ENCODE measurements at places on chromosomes 3 and 15.

GRCh38 chr3:188955919-188956318, 215.9 kb upstream of the TPRG1 start:
- DNase-seq: no peak

GRCh38 chr3:52245322-52246263, at the start of gene PPM1M:
Gene PPM1M (plus strand): TSS chr3:52245759. CDS start chr3:52245825, 66 bp downstream.
- DNase-seq: no peak

DNA sequence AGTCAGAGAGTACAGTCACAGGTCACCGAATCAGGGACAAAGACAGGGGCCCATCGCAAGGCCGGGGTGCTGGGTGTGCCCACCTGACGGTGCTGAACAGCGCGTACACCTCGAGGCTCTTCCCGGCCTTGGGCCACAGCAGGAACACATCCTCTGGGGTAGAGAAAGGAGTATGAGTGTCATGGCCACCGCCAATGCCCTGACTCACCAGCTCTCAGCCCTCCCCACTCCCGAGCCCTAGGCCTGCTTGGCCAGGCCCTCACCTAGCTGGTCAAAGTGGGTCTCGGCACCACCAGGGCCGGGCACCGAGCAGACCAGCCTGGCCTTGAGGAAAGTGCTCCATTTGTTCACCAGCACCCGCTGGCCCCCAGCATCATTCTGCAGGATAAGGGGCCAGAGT, 4.2 kb downstream of the SEMA3G start:
- no peak for DNase-seq

- no peak for DNase-seq
Observed at GRCh38 chr15:20665653-20666052, 124.1 kb upstream of the GOLGA6L6 start.
